ENCODE measurements at places on chromosomes 4 and X.

- no peak for DNase-seq
These were observed 71.0 kb downstream of the SLC10A6 start for GRCh38 chr4:86778175-86778574.

DNA sequence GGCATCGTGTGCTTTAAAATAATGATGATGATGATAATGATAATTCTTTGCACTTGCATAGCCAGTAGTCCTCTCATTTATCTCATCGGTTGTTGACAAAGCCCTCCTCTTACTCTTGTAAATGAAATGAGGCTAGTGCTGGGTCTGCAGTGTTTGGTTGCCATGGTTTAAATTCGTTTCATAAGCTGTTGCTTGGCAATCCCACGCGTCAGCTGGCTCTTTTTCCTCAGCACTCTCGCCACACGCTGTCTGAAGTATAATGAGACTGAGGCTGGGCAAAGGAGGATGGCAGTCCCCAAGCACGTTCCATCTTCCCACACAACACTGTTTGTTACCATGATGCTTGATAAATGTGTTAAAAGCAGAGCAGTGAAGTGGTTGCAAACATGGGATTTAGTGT lies 15.5 kb downstream of the PAGE4 start:
- DNase-seq, result no peak

DNA sequence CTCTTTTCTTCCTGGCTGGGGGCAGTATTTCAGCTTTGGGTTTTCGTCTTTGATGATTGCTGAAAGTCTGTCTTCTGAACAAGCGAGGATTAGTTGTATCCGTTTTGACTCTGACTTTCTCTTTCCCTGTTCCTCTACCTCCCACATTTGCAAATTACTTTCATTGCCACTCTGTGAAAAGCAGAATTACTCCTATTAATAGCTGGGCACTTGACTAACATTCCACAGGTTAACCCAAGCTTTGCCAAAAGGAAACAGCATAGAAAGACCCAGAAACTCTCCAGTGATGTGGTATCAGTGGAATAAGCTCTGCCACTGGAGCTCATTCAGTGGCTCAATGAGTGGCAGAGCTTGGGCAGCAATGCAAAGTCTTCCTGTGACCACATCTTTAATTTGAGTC lies 238.9 kb downstream of the PALLD start:
- no peak for DNase-seq

- no peak for DNase-seq
These were observed 421.9 kb upstream of the TENM3 start for GRCh38 chr4:181821039-181822004.

DNA sequence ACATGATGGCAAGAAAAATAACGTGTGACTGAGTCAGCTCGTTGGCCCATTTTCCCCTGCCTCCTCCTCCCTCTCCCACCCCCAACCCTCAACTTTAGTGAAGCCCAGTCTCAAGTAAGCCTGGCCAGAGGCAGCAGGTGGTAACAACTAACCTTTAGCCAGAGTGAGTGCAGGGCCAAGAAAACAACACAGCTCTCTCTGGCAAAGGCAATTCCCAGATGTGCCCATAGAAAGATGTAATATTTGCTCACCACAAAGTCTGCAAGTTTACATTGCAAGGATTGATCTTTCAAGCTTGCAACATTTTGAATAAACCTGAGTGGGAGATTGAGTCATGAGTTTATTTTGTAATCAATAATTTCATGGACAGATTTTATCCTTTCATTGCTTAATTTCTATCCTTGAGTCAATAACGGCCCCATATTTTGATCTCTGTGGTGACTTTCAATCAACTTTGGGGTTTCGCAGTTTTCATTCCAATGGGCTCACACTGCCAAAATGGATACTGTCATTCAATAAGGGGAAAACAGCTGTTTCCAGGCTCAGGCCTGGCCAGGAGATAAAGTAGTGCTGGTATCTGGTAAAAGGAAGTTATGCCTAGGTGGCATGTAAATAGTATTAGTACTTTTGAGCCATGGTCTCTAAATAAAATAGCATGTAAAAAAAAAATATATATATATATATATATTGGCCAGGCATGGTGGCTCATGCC lies 130.7 kb upstream of the TMEM164 start:
- DNase-seq, result no peak

DNA sequence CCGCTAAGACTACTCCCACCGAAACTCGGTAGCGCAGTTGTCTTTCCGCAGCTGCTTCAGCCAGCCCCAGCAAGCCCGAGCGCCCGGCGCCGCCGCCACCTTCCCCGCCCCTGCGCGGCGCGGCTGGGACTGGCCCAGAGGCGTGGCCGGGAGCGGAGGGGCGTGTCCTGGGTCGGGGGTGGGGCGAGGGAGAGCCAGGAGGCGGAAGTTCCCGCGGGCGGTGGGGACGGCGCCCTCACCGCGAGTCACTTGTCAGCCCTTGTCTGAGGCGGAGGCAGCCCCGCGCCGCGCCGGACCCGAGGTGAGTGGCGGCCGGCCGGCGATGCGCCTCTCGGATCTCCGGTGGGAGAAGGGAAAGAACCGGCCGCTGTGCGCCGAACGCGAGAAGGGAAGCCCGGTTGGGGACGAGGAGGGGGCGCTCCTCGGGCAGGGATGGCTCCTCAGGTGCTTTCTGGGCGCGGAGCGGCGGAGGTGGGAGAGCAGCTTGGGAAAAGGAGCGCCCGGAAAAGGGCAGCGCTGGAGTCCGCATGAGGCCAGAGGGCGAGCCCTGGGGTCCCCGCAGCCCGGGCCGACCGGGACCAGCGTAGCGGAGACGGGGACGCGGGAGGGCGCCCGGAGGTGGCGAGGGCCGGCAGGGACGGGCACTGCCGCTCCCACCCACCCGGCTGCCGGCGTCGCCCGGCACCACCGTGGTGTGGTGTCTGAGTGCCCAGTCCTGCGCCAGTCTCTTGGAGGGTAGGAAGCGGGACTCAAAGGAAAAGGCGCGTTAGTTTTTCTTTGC lies at the start of gene PDLIM5:
Gene PDLIM5 (plus strand): TSS at position 248 of the 781 bp plus-strand sequence. CDS start 3,347 bp downstream, outside the sequence.
- peak; percentile 72 for DNase-seq

DNA sequence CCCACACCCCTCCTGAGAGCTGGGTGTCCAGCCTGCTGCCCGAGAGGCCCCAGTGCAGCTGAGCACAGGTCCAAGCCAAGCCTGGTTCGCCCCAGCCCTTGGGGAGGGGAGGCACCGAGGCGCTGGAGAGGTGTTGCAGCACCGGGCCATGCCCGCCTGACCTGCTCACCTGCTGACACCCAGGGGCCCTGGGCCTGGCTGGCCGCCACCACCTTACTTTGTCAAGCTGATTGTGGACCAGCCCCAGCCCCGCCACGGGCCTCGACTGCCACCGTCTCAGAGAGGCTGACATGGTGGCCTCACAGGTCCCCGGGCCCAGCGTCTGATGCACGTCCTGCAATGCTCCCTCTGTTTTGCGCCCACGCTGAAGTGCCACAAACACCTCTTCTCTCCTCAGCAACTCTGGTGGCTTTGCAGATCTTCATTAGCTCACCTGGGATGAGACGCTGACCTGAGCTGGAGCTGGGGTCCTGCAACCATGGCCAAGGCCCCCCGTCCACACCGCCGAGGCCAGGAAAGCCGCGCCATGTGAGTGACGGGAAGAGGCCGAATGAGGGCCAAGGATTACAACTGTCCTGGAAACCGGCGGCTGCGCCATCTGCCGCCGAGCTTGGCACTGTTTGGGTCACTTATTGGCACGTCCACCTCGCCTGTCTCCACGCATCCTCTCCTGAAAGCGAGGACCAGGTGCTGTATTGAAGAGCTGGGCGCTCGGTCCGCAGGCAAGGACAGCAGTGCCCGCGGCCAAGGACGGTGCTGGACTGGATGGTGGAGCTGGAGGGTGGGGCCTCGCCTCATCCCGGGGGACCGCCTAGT lies 7.6 kb downstream of the CPLX1 start:
- DNase-seq, result no peak

- DNase-seq, result no peak
These were observed 18.3 kb upstream of the HTRA3 start for GRCh38 chr4:8251110-8251883.

- no peak for DNase-seq
These were observed 2.9 kb downstream of the ARHGAP4 start for GRCh38 chrX:153922932-153923857.

DNA sequence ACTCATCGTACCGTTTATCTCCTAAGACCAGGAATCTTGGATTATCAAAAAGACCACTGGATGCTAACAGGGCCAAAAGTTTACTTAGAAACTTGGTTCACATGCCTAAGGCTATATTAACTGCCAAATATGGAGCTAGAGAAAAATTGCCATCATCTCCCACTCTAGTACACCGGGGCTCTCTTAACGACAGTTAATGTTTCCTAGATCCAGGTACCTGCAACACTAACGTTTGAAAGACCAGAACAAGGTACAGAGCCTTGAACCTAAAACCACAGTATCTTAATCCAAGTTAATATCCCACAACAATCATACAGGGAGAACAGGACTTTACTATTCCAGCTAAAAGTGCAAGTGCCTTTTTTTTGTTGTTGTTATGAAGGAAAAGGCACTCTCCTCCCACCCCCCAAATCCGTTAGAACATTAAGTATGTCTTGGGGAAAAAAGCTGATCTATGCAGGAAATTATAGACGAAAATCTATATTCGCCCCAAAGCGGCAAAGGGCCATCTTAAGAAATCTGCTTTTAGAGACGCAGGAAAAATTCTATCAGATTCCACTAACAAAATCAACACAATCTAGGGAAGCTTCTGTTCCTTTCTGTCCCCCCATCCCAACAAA lies 1.3 kb downstream of the G3BP2 start:
- DNase-seq, result no peak

DNA sequence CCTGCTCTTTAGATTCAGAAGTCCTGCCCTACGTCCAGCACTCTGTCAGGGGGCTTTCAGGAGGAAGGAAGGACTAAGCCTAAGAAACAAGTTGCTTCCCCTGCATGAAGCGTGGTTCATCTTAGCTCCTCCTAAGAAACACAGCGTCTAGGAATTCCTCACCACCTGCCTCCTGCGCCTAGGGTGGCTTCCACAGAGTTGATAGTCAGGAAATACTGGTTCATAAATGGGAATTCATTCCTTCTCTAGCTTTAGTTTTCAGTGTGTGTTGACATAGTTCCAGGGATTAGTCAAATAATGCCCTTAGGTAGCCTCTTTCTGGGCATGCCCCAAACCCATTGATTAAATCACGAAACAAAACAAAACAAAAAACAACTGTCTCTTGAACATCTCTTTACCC lies 1.7 kb upstream of the MXRA5 start:
- no peak for DNase-seq

DNA sequence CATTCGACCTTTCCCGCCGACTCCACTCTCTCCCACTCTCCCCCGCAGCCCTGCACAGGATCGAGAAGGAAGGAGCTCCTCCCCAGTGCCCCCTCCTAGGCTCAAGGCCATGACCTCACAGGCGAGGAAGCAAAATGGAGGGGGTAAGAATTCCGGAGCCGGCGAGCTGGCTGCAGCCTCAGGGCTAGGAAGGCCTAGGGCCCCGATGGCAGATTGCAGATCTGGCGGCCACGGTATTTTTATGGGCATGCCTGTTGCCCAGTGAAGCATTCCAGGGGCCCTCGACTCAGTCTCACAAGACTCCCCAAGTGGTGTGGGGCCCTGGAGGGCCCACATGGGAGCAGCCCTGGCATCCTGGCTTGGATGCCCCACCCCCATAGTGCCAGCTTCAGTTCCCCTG lies 942 bp upstream of the L1CAM start:
- no peak for DNase-seq

GRCh38 chrX:154408659-154409221 lies 314 bp downstream of the DNASE1L1 start:
- no peak for DNase-seq

- DNase-seq, result no peak
These were observed 30.9 kb upstream of the INTS6L start for GRCh38 chrX:135489542-135489941.

- no peak for DNase-seq
These were observed 1.2 kb upstream of the CNKSR2 start for GRCh38 chrX:21373001-21373400.

- no peak for DNase-seq
These were observed 101.4 kb downstream of the ARHGAP10 start for GRCh38 chr4:147833254-147833653.

DNA sequence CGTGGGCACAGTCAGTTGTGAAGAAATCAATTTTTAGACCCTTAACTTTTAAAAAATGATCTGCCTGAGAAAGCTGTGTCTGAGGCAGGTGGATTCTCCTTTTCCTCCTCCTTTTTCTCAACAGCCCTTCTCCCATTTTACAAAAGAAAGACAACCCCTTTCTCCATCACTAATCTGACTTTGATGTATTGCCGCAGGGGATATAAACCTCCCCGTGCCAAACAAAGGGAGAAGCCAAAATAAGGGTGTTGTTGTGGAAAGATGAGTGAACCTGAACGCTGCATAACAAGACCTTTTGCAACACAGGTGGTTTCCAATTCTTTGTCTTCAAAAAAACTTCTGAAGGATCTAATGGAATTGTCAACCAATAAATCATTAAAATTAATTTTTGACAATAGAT lies 8.4 kb upstream of the FHL1 start:
- no peak for DNase-seq

GRCh38 chr4:105191621-105192210 lies 45.0 kb downstream of the TET2 start:
- peak; percentile 40 for DNase-seq

DNA sequence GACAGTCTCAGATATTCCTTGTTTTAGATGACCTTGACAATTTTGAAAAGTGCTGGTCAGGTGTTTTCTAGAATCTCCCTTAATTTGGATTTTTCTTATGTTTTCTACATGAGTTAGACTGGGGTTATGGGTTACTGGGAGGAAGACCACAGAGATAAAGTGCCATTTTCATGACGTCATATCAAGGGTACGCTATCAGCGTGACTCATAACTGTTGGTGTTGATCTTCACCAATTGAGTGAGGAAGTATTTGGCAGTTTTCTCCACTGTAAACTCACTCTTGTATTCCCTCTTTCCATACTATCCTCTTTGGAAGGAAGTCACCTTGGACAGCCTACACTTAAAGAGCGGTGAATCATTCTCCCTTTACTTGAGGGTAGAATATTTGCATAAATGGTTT lies 56.9 kb downstream of the MAGEC1 start:
- no peak for DNase-seq

DNA sequence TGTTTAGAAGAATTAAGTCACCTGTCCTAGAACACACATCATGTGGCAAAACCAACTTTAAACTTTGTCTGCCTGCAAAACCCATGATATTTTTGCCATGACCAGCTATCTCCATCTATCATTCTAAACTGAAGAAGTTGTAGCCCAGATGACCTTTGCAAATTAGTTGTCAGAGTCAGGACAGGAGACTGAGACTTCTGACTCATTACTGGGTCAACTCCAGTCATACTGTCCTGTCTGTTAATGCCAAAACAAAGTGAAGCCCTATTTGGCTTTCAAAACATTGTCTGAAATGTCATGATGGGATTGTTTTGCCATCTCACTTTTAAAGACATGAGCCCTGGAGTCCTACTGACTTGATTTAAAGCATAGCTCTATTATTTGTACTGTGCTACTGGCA lies 365.7 kb upstream of the CPEB2 start:
- no peak for DNase-seq

- no peak for DNase-seq
These were observed 17.2 kb downstream of the C1QTNF7 start for GRCh38 chr4:15444879-15445547.

- DNase-seq, result no peak
These were observed 27.8 kb upstream of the FGFBP2 start for GRCh38 chr4:15990570-15991285.

GRCh38 chr4:156771171-156771837 lies 200.3 kb downstream of the PDGFC start:
- DNase-seq, result peak; percentile 78

GRCh38 chr4:62399242-62399641 lies 1199.1 kb downstream of the ADGRL3 start:
- no peak for DNase-seq

GRCh38 chrX:52934704-52935469 lies 23.4 kb downstream of the FAM156A start:
- peak; percentile 79 for DNase-seq

All from NCI-H2171 (cell line).